ENCODE measurements at places on chromosomes 16 and 17. TPM values are rescaled to one million over a fixed set of nuclear protein-coding genes. Genes with fewer than 3 reads are reported as not detected.
A peak's percentile ranks its signal among the peaks of the same experiment; 100 is the strongest.

Gene SLC12A3
- not detected for polyA plus RNA-seq

GRCh38 chr17:57577751-57578607, 167.1 kb downstream of the CCDC182 start:
- peak overlapping the region; percentile 42 for H3K27ac ChIP-seq
- H3K36me3 ChIP-seq, result no peaks in the 10 kb centered on the region
- H3K27me3 ChIP-seq, result no peaks in the 10 kb centered on the region
- peaks cover 4% of the 10 kb centered on the region for H3K4me1 ChIP-seq
- peak overlapping the region; percentile 44 for H3K4me3 ChIP-seq

DNA sequence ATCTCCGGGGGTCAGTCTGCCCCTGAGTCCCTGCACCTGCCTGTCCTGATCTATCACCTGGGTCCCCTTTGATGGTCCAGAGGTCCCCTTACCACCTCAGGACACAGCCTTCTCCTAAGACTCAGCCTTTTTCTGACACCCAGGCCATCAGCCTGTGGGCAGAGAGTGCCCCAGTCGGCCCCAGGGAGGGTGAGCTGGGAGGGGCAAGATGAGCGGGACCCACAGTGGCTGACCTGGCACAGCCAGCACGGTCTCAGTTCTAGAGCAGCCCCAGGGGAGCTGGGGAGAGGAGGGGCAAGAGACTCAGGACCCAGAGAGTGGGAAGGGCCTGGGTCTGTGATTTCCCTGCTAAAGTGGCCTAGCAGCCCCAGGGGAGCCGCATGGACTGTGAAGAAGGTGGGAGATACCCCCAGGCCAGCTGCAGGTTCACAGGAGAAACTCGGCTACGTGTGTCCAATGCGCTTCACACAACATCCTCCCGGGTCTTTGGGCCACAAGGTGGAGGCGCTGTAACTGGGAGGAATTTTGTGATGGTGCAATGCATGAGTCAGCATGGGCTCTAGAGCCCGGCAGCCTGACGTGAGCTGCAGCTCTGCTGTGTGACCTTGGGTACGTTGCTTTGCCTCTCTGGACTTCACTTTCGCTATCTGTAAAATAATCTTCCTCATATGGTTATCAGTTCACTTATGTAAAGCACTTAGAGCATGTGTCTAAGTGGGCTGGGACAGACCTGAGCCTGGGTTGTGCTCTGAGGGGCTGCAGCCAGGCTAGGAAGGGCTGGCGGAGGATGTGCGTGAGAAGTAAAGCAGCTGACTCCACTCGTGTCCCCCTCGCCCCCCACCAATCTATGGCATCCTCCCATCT, 67.2 kb upstream of the LHX1 start:
- H3K27me3 ChIP-seq, result peaks cover 9% of the 10 kb centered on the region
- H3K4me1 ChIP-seq, result no peaks in the 10 kb centered on the region
- H3K27ac ChIP-seq, result no peak overlapping the region

- H3K27ac ChIP-seq, result no peak overlapping the region
- DNase-seq, result no peak
Measured at GRCh38 chr17:19024101-19025078, 19.8 kb upstream of the FAM83G start.

Gene ANKFN1
- not detected for polyA plus RNA-seq

GRCh38 chr17:3867606-3868005, 21.6 kb upstream of the NCBP3 start:
- no peak overlapping the region for H3K27ac ChIP-seq
- no peak overlapping the region for H3K4me3 ChIP-seq
- peaks cover 2% of the 10 kb centered on the region for H3K36me3 ChIP-seq
- H3K4me1 ChIP-seq, result peaks cover 16% of the 10 kb centered on the region
- DNase-seq, result no peak

DNA sequence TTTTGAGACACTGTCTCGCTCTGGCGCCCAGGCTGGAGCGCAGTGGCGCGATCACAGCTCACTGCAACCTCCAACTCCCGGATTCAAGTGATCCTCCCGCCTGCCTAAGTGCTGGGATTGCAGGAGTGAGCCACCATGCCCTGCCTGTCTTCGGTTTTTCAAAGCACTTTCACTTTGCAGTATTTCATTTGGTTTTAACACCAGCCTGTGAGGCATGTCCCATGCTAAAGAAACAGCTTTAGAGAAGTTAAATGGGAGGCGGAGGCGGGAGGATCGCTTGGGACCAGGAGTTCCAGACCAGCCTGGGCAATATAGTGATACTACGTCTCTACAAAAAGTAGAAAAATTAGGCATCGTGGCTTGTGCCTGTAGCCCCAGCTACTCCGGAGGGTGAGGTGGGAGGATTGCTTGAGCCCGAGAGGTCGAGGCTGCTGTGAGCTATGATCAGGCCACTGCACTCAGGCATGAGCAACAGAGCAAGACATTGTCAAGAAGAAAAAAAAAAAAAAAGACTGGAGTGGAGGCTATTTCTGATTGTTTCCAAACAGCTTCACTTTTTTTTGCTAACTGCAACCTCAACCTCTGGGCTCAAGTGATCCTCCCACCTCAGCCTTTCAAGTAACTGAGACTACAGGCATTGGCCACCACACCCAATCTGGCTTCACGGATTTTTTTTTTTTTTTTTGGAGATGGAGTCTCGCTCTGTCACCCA, 1.3 kb downstream of the METTL23 start:
- H3K27ac ChIP-seq, result peak overlapping the region; percentile 99
- peaks cover 8% of the 10 kb centered on the region for H3K36me3 ChIP-seq
- peak overlapping the region; percentile 93 for H3K4me3 ChIP-seq
- DNase-seq, result no peak

GRCh38 chr16:10878644-10879501, 1.9 kb downstream of the CIITA start:
- peaks cover 10% of the 10 kb centered on the region for H3K4me1 ChIP-seq
- H3K27ac ChIP-seq, result peak overlapping the region; percentile 50
- DNase-seq, result peak; percentile 40
- no peaks in the 10 kb centered on the region for H3K27me3 ChIP-seq
- H3K36me3 ChIP-seq, result no peaks in the 10 kb centered on the region
- peak overlapping the region; percentile 62 for H3K4me3 ChIP-seq

DNA sequence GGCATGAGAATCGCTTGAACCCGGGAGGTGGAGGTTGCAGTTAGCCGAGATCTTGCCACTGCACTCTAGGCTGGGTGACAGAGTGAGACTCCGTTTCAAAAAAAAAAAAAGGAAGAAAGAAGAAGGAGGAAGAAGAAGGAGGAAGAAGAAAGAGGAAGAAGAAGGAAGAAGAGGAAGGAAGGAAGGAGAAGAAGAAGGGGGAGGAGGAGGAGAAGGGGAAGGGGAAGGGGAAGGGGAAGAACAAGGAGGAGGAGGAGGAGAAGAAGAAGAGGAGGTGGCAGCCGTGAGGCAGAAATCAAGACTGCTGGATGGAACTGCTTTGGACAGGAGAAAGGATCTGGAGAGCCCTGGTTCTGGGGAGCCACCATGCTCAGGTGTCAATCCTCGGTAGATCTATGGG, 29.7 kb upstream of the PEMT start:
- no peaks in the 10 kb centered on the region for H3K4me1 ChIP-seq
- no peak for DNase-seq
- no peak overlapping the region for H3K4me3 ChIP-seq
- H3K27ac ChIP-seq, result no peak overlapping the region
- no peaks in the 10 kb centered on the region for H3K36me3 ChIP-seq

Gene CA5A
- not detected for polyA plus RNA-seq

DNA sequence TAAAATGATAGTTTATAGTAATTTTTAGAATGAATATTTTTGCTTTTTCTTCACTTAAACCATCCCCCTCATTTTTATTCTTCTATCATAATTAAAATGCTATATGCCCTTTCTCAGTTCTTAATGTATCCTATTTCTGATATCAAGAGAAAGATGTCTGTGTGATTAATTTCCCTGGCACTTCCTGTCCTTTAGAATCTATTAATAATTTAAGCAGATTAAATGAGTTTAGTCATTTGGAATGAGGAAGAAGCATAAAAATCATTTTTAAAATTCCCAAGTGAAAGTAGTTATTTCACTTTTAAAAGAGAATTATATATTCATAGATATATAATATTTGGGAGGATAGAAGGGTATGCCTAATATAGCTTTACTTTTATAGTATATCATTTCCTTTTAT, 27.8 kb upstream of the CDR2 start:
- H3K27ac ChIP-seq, result no peak overlapping the region
- no peaks in the 10 kb centered on the region for H3K27me3 ChIP-seq
- DNase-seq, result no peak
- H3K36me3 ChIP-seq, result no peaks in the 10 kb centered on the region

DNA sequence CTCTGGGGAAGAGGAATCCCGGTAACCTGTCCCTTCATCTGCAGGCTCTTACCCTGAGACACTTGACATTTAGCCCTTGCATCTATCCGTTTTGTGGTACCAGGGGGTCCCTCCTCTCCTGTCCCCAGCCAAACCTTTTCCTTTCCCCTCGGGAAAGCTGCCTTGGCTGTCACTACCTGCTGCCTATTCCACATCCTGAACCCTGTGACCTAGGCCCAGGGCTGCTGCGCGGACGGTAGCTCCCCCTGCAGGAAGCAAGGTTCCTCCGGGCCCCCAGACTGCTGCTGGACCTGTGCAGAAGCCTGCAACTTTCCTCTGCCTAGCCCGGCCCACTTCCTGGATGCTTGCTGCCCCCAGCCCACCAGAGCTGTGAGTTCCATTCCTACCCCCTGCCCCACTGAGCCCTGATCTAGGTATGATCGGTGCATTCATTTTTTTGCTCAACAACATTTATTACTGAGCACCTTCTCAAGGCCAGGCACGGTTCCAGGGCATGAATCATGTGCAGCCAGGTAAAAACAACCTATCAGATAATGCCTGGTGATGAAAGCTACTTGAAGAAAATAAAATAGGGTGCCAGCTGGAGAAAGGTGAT, 10.5 kb upstream of the ALDOA start:
- H3K4me3 ChIP-seq, result no peak overlapping the region
- DNase-seq, result no peak
- no peaks in the 10 kb centered on the region for H3K36me3 ChIP-seq
- H3K27me3 ChIP-seq, result no peaks in the 10 kb centered on the region

DNA sequence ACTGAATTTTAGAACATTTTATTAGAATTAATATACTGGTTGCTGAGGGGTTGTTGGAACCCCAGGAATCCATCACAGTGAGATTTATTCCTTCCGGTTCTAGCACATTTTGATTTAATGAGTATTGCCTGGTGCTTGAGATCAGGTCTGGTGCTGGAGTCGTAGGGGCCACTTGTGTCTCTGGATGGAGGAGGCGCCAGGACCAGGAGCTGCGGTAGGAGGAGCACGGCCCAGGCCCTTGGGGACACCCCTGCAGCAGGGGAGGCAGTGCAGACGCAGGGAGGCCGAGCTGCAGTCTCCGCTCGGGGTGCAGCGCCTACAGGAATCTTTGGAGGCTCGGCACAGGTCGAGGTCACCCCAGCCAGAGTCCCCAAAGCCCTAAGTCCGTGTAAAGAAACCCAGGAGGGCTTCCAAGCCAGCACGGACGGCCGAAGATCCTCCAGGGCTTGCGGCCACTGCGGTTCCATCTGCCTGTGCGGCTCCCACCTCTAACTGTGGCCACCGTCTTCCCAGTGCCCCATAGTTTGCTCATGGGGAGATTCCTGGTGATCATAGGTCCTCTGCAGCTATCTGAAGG, 66.2 kb upstream of the CREBBP start:
- H3K36me3 ChIP-seq, result no peaks in the 10 kb centered on the region
- peaks cover 41% of the 10 kb centered on the region for H3K4me1 ChIP-seq
- H3K4me3 ChIP-seq, result no peak overlapping the region
- H3K27me3 ChIP-seq, result no peaks in the 10 kb centered on the region
- H3K27ac ChIP-seq, result no peak overlapping the region

DNA sequence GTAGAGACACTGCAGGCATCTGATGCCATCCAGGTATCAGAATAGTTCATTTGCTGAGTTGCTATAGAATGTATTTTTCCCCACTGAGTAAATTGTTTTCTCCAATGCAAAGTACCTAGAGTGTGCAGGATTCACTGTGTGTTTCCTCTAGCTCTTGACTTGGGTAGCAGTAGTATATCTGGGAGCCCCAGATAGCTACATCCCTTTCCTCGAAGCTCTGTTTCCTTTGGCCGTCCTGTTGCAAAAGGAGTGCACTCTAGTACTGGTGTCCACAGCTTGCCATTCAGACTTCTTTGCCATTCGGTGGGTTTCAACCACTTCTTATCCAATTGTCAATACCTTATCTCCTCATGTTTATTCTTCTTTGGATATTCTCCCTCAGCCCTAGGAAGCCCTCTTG, 12.8 kb downstream of the ABCA8 start:
- H3K27me3 ChIP-seq, result no peaks in the 10 kb centered on the region
- H3K4me3 ChIP-seq, result no peak overlapping the region
- no peak overlapping the region for H3K27ac ChIP-seq
- peaks cover 55% of the 10 kb centered on the region for H3K36me3 ChIP-seq
- DNase-seq, result no peak
- peaks cover 6% of the 10 kb centered on the region for H3K4me1 ChIP-seq

Gene PPL
- polyA plus RNA-seq, result 5.1 TPM

GRCh38 chr17:31211352-31212012, 85.6 kb downstream of the OMG start:
- H3K36me3 ChIP-seq, result peaks cover 5% of the 10 kb centered on the region
- H3K4me3 ChIP-seq, result no peak overlapping the region
- H3K27ac ChIP-seq, result no peak overlapping the region
- peaks cover 6% of the 10 kb centered on the region for H3K4me1 ChIP-seq
- no peak for DNase-seq
- H3K27me3 ChIP-seq, result no peaks in the 10 kb centered on the region

DNA sequence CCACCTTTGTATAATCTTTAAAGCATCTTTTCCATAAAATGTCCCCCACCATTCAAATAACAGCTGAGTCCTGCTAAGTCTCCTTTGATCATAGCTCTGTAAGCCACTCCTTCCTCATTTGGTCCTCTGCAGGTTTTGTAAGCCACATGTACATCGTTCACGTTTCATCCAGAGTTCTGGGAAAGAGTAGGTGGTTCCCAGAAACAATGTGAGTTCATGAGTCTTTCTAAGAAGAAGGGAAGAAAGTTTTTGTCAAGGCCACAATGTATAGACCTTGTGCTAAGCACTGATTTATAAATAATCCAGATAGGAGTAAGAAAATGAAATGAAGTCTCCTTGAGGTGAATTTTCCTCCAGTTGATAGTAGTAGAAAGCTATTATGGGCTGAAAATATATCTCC, 8.7 kb upstream of the ANKS4B start:
- no peaks in the 10 kb centered on the region for H3K36me3 ChIP-seq
- H3K27ac ChIP-seq, result no peak overlapping the region
- DNase-seq, result no peak
- no peaks in the 10 kb centered on the region for H3K27me3 ChIP-seq
